ENCODE measurements at places on chromosomes 5 and 9.

GRCh38 chr5:58199087-58199486 lies 260.8 kb downstream of the PLK2 start:
- DNase-seq, result no peak

DNA sequence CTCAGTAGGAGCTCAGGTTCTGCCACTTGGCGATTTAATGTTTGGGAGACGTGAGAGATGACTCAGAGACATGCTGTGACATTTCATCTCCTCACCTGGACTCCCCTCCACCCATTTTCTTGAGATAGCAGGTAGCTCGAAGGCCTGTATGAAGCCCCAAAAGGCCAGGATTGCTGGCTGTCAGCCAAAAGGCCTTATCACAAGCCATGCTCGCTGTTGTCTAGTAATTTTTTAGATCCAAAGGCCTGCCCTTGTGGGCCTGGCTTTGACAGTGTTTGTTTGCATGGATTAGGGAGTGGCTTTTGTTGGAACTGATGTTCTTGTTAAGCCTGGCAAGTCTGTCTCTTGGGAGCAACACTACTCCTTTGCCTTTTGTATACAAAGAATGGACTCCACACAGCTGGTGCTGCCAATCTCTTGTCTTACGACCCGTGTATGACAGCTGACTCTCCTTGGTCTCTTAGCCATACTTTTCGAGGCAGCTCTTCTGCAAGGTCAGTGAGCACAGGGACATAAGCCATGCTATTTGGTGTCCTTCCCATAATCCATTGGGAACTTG lies 22.7 kb downstream of the CAVIN4 start:
- DNase-seq, result no peak

- no peak for DNase-seq
These were observed 1280.2 kb upstream of the C9orf72 start for GRCh38 chr9:28853477-28853876.

DNA sequence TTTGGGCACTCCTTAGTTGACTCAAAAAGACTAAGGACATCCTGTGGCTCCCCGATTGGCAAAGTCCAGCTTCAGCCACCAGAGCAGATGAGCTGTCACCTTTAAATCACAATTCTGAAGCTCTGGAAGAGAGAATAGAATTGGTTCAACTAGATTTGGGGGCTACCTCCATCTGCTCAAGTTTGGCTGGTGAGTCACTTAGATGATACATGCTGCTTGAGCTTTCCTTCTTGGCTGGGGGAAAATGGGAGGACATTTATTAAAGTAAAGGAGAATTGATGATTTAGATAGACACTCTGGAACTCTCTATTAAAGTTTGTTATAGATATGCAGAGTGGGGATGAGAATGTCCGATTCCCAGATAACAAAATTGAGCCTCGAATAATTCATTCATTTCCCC lies 30.0 kb upstream of the GRIA1 start:
- DNase-seq, result no peak

GRCh38 chr9:68780720-68781119 lies 75.7 kb downstream of the PIP5K1B start:
- no peak for DNase-seq

DNA sequence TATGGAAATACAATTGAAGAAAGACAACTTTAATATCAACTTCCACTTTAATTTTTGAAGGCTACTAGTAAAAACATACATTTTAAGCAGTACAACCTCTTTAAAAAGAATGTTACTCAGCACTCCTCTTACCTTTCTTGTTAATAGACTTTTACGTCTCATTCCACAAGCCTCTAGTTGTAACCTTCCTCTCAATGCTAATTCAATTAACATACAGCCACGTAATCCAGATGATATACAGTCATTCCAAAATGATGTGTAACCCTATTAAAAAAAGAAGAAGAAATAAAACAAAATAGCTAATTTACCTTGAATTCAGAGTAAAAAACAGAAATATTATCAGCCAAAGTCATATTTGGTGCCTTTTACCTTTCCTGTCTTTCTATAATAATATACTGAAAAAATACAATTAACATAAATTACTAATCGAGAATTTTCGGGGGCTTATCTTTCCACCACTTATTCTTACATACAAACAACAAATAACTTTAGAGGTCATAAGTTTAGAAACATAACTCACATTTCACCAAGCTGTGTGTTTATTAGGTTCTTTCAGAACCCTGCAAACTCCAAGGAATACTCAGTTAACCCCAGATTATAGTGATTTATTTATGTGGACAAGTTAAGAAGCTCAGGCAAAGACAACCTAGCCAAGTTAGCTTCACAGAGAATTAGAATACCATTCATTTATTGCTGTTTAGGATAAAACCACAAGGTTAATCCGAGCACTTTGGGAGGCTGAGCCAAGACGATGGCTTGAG lies 30.3 kb downstream of the GOLPH3 start:
- DNase-seq, result no peak

GRCh38 chr5:41968153-41968723 lies 43.2 kb downstream of the FBXO4 start:
- DNase-seq, result no peak

DNA sequence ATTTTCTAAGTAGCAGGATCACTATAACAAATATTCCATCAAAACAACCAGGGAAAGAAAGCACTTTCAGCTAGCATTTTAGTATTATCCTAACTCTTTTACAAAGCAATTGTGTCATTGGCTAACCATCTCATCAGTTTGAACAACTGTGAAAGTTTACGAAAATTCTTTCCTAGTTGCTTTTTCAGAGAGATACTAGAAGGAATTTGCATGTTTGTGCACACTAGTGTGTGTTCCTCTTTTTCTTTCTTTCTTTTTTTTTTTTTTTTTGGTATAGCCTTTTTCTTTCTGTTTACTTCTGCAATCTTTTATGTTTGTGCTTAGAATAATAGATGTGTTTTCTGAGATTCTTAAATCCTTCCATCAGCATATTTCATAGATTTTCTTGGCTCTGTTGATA lies 124.7 kb upstream of the SEMA6A start:
- no peak for DNase-seq

GRCh38 chr9:92525306-92525705 lies 10.5 kb downstream of the ECM2 start:
- no peak for DNase-seq

- no peak for DNase-seq
These were observed 9.2 kb upstream of the IL12B start for GRCh38 chr5:159339460-159339859.

GRCh38 chr5:156148301-156148700 lies 178.7 kb upstream of the SGCD start:
- no peak for DNase-seq

DNA sequence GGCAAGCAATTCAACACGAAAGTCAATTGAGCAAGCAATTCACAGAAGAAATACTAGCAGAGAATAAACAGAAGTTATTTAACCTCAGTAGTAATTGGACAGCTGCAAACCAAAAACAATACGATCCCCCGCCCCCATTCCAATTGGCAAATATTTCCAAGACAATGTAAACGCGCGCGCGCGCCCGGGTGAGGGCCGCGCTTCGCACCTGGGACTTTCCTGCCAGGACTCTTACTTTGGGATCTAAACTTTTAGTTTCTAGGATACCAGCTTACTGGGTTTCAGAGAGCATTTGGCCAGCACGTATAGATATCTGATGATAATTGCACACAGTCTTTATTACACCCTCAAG lies 8.6 kb downstream of the RUFY1 start:
- no peak for DNase-seq

DNA sequence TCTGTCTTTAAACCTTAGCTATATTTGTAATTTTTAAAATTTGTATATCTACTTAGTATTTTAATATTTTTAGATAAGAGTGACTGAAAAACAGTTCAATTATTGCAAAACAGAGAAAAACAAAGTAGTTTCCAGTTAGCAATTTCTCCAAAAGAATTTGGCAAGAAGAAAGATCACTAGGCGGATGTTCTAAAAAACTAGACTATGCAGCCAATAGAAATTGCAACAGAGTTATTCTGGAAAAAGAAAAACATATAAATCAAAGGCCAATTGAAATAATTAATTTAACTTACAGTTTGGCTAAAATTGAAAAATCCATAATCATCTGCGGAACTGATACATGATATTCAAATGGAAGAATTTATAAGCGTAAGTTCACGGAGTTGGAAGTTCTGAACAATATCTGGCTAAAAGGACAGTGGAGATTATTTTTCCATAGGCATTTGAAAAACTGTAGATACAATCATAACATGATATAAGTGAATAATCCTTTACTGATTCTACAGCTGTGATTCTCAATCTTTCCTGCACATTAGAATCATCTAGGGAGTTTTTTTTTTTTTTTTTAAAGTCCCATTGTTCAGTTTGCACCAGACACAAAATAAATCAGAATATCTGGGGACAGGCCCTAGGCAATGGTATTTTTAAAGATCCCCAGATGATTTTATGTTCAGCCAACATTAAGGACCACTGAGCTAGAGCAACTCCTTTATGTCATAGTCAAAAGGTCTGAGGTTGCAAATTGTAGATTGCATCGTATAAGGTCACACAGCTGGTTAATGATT lies 605.1 kb upstream of the DAB2 start:
- DNase-seq, result no peak

DNA sequence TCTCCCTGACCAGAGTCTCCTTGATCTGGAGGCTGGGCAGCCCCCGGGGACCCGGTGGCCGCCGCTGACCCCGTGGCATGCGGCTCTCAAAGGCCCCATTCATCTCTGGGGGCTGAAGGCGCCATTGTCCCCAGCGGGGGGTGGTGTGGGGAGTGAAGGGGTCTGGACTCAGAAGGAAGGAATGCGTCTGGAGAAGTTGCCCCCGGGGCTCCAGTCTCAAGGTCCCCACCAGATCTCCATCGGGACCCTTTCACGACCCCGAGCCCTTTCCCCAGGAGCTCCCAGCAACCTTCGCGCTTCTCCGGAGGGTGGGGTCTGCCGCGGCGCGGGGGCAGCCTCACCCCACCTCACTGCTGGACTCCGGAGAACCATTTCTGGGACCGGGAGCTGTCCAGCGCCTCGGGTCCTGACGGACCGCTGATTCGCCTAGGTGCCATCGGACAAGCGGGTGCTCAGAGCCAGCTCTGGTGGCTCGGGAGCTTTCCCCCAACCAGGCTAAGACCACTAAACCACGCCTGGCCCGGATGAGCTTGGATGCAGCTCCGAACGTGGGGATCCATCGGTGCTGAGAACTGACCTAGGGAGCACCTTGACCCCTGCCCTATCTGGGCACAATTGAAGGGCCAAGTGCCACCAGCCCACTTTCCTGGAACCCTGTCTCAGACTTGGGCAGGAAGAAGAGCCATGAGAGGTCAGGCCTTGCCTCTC lies 5.1 kb upstream of the PCDH1 start:
- no peak for DNase-seq

GRCh38 chr5:173045474-173045873 lies 10.7 kb upstream of the CREBRF start:
- DNase-seq, result no peak

DNA sequence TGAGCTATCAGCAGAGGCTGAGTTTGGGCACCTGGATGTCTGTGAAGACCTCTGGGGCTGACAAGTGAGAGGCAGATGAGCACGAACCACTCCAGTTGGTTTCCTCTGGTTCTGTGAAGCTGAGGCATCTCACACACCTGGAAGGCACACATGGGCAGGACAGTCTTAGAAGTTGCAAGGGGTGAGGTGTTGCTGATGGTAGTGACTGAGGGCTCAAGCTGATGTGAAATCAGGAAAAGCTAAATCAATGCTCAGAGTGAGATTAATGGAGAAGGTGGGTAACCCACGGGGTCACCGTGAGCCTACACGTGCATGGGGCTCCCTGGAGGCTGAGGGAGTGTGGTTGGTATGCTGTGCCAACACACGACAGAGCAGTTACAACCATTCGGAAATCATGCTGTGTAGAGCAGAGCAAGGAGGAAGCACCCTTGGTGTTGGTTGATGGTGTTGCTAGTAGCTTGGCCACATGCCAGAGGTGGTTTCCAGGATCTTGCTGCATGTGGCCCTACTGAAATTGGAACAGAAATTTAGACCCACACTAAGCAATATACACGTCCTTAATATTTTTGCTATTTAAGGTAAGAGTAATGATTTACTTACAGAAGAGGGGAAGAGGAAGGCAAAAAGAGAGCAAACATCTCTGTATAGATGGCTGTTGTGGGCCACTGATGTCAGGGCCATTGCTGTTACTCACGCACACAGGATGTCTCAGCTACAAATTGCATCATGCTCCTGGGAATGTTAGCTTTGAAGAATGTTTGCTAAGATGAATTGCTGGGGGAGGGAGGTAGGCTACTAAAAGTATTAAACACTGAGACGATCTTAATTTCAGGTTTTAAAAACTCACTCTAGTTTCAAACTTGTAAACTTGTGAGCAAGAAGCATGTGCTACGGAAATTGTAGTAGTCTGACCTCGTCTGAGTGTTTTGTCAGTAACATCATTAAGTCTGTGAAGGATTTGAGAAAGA lies 170.5 kb downstream of the ARHGEF28 start:
- no peak for DNase-seq

GRCh38 chr5:16579142-16579847 lies 37.5 kb downstream of the RETREG1 start:
- DNase-seq, result no peak

DNA sequence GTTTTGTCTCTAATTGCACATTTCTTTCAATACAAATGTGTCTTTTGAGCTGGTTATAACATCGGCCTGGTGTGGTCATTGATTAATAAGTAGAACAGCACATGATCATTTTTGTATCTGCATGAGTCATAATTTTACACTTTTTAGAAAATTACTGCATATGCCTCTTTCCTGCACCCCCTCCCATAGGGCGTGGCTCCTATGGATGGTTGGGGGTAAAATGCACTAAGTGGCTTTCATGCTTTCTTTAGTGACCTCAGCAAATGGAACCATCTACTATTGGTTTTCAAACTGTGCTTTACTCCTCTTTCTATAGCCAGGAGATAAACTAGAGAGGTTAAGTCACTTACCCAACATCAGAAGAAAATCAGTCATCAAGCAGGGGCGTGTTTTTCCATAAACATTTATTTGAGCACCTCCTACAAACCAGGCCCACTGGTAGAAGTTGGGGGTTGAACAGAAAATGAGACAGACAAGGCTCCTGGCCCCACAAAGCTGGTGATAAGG lies 3.8 kb downstream of the ANXA6 start:
- DNase-seq, result no peak

GRCh38 chr9:101037430-101037829 lies 8.9 kb downstream of the PLPPR1 start:
- DNase-seq, result no peak

GRCh38 chr9:87670572-87671264 lies 55.2 kb upstream of the CTSL start:
- DNase-seq, result no peak

- DNase-seq, result no peak
These were observed 212.3 kb downstream of the ERCC6L2 start for GRCh38 chr9:96087669-96088299.

- DNase-seq, result no peak
These were observed 5.6 kb upstream of the FUT7 start for GRCh38 chr9:137037483-137037882.

- no peak for DNase-seq
These were observed 27.1 kb downstream of the FRMD3 start for GRCh38 chr9:83511051-83511450.

GRCh38 chr9:78296201-78296892 lies 578 bp upstream of the PSAT1 start:
- no peak for DNase-seq

DNA sequence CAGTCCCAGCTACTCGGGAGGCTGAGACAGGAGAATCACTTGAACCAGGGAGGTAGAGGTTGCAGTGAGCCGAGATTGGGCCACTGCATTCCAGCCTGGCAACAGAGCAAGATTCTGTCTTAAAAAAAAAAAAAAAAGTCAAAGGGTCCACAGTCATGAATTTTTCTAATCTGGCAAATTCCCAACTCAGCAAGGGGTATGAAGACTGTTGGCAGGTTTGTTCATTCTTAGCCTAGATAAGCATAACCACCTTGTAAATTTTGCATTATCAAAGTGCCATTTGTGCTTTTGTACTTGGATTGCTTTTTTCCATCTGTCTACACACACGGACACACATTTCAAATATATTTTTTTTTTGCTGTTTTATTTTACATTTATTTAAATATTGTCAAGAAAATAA lies 299.8 kb upstream of the NUDT12 start:
- no peak for DNase-seq
